T-helper 17 cell (primary cell): ENCODE measurements at places on chromosomes 4 and X. TPM values are rescaled to one million over a fixed set of nuclear protein-coding genes. Genes with fewer than 3 reads are reported as not detected.

MAGEA2B gene
- total RNA-seq: not detected

ATOH1 gene
- total RNA-seq: not detected

DCAF8L2 gene
- total RNA-seq: not detected

AWAT1 gene
- not detected for total RNA-seq

TGIF2LX gene
- not detected for total RNA-seq

SCRG1 gene
- total RNA-seq: not detected

DNA sequence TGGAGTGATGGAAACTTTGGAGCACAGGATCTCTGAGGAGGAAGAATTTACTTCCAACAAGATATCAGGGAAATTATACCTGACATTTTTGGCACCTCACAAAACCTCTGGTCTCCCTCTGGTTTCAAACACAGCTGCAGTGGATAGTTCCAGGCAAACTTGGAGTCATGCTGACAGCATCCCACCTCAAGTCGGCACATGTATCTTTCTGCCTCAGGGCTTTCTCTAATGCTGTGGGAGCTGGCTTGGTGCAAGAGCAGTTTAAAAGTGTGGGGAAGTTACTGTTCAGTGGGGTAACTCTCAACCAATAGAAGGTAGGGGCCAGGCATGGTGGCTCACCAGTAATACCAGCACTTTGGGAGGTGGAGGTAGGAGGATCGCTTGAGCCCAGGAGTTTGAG is 207.1 kb upstream of the NHS start:
- no peak for DNase-seq

- DNase-seq: no peak
Measured at GRCh38 chrX:40719218-40719617, 16.1 kb downstream of the MED14 start.

DNA sequence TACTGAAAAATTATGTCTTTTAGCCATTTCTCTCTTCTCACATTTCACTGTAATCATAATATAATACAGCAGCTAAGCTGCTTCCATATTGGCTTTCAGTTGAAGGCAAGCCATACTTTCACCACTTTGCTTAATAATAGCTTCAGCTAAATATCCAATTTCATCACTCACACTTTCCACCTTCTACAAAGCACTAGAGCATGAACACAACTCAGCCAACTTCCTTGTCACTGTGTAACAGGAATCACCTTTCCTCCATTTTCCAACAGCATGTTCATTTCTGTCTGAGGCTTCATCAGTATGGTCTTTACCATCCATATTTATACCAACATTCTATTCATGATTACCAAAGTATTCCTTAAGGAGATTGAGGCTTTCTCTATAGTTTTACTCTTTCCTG is 219.8 kb upstream of the CTSO start:
- no peak for DNase-seq

DNA sequence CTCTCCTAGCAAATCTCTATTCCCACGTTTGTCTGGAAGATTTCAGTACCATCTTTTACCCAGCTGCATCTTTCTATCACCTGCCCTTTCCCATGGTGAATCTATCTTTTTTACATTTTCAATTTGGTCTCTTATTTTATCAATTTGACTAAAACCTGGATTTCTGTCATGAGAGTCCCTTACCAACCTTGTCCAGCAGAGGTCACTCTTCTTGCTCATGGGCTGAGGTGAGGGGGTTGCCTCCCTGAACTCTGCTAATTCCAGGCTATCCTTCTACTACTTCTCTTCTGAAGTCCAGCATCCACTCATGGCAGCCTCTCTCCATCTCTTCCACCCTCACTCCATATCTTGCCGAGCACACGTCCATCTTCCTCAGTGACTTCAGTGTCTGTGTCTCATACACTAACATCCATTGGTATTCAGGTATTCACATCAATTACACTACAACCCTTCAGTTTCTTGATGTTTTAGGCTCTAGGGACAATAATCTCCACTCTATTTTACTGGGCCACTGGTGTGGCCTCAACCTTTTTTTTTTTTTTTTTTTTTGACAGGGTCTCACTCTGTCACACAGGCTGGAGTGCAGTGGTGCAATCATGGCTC is 17.8 kb upstream of the ZNF827 start:
- DNase-seq: no peak

GRCh38 chr4:30776921-30777415 is 56.8 kb downstream of the PCDH7 start:
- DNase-seq: no peak

DNA sequence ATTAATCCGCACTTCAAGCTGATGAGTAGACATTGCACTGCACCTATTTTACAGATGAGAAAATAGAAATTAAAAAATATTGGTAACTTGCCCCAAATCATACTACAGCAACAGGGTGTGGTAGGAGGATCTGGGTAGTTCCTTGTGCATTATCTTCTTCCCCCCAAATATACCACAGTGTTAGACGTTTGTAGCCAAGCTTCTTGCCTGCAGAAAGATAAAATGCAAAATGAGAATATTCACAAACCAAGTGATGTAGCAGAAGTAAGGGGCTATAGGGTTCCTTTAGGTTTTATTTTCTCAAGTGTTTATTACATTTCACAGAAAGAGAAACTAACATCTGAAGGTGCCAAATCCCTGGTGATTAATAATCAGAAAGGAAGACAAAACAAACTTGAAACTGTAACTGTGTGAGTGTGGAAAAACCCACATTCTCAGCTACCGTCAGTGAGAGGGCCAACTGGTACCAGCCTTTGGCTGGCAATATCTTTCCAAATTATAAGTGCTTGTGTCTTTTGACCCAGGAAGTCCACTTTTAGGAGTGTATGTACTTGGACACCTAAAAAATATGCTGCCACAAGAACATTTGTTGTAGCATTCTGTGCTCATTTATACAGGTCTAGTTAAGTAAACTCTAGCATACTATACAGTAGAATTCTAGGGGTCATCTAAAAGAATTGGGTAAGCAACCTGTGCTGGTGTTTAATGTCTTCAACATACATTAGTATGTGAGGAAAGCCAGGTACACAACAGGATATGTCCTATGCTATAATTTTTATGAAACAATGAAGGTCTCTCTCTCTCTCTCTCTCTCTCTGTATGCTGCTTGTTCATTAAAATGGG is 6.7 kb upstream of the CD38 start:
- DNase-seq: no peak

GRCh38 chrX:150085881-150086280 is 147.6 kb upstream of the EOLA2 start:
- no peak for DNase-seq

DNA sequence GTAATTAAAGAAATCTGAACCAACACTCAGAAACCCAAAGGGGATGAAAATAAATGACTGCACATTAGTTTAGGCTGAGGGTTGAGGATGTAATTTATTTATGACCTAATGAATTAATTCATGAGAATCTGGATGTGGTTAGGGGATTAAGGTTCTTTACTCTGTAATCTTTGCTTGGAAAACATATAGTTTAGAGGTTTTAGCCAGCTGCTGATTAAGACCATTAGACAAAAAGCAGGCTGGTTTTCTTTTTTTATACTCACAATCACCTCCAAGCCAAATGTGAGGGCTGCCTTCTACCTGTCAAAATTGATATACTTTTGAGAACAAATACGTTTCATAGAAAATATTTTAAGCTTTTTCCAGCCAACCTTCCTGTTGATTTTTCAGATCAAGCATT is 2705.8 kb downstream of the PCDH7 start:
- DNase-seq: no peak

- no peak for DNase-seq
Measured at GRCh38 chr4:182224192-182224850, 18.9 kb upstream of the TENM3 start.
